ENCODE measurements at places on chromosomes 16 and 17. TPM values are rescaled to one million over a fixed set of nuclear protein-coding genes. Genes with fewer than 3 reads are reported as not detected.

Gene TEN1
- 9.6 TPM for total RNA-seq

GRCh38 chr16:14405611-14406537, 224.2 kb downstream of the PARN start:
- no peak for DNase-seq

Gene MYO1C
- 209 TPM for total RNA-seq

Gene PDP2
- 2.7 TPM for total RNA-seq

GRCh38 chr17:59914274-59914854, 21.4 kb downstream of the RPS6KB1 start:
- DNase-seq = no peak

DNA sequence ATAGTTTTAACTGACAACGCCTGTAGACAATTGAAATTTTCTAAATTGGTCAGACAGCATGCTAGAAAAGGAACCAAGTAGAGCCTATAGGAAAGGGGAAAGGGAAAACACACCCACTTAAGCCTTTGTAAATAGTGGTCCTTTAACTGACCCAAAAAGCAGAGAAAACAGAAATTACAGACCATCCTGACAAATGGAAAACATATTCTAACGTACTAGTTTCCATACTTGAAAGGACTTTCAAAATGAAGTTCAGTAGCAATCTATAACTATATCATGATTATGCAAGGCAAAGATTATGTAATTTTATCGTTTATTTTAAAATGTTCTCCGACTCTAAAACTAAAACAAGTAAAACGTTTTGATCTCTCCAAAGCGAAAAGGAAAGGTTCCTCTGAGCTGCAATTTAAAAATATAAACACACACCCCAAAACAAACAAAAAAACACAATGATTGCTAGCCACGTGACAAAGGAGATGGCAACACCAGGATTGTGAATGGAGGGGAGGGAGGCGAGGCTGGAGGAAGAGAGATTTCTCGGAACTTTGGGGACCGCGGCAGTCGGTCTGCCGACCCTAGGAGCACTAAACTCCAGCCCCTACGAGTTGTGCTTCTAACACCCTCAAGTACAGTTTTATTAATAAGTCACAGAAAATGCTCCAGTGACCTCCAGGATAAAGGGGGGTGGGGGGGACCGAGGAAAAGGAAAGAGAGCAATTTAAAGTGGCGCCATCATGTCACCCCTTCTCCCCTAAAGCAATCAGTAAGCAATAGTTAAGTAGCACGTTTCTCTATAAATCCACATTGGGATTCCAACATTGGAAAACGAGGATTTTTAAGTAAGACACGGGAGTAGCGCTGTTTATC, 1.7 kb downstream of the KANSL1 start:
- no peak for DNase-seq

GRCh38 chr16:74372369-74372768, 3.7 kb upstream of the NPIPB15 start:
- no peak for DNase-seq

- no peak for DNase-seq
These were observed 44.6 kb downstream of the FOXL1 start for GRCh38 chr16:86622700-86623615.

DNA sequence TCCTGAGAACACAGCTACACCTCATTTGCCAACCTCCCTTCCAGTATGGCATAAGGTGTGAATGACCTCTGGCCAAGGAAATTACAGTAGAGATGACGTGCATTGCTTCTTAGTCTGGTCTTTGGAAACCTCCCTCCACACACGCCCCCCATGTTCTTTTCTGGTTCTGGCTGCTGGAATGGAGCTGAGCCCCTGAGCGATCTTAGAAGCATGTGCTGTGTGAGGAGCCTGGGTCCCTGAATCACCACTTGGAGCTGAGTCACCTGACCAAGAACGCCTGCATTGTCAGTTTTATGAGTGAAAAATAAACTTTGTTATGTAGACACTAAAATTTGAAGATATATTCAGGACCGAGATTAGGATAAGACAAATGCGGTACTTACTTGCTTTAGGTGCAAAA, 51.4 kb downstream of the HS3ST3A1 start:
- no peak for DNase-seq

All from cardiac septum (tissue), 1 donor.